ENCODE measurements at places on chromosomes 4 and X. TPM values are rescaled to one million over a fixed set of nuclear protein-coding genes. Genes with fewer than 3 reads are reported as not detected.

GCNA gene
- 2.8 TPM for total RNA-seq

RNF175 gene
- total RNA-seq: not detected

EXOSC9 gene
- 14.8 TPM for total RNA-seq

MID1 gene
- 11.9 TPM for total RNA-seq

DNA sequence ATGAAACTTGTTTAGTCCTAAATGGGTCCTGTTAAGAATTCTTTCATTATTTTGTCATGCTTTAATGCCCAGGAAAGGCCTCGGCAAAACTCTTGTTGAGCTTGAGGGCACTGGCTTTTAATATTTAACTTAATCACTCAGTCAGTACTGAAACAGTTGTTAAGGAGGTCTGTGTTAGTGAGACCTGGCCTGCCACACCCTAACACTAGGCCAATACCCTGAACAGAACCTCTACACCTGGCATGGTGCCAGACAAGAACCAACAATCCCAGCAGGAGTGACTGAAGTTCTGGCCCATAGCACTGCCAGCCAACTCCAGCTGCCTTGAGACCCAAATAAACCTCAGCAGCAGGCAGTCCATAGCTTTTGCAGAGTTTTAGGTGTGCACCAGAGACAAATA lies 85.7 kb upstream of the ITM2A start:
- no peaks in the 10 kb centered on the region for H3K36me3 ChIP-seq
- peak; percentile 20 for DNase-seq
- H3K4me1 ChIP-seq: no peaks in the 10 kb centered on the region
- H3K27me3 ChIP-seq: no peaks in the 10 kb centered on the region
- no peak overlapping the region for H3K4me3 ChIP-seq

DNA sequence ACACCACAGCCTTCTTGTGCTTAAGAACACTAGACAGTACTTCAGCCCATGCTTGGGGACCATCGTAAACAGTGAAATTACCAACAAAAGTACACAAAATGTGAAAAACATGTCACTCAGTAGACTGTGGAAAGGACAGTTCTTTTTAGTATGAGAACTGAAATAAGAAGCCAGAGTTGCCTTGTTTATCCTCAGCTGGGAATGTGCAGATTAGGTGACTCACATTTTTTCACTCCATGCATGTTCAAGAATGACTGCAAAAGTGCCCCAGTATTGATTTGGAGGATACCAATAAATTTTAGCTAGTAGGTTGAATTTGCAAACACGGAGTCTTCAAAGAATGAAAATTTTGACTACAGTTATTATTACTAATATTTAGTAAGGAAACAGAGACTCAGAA lies 23.1 kb upstream of the BMP3 start:
- no peaks in the 10 kb centered on the region for H3K36me3 ChIP-seq
- no peak overlapping the region for H3K27ac ChIP-seq
- no peak overlapping the region for H3K4me3 ChIP-seq
- no peak for DNase-seq
- no peaks in the 10 kb centered on the region for H3K27me3 ChIP-seq
- H3K4me1 ChIP-seq: no peaks in the 10 kb centered on the region

TEX13C gene
- not detected for total RNA-seq

DNA sequence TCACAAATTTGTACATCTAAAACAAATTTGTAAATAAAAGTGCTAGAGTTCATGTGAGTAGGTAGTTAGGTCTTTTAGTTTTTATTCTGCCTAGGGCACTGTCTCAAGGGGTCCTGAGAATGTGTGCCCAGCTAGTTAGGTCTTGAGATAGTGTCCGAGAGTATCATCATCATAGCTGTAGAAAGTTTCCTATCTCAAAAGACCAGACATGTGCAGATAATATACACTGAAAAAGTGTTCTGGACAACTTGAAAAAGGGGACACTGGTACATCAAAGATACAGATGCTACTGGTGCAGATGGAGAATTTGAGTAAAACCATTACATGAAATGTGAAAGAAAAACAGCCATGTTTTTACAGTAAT lies 1.8 kb upstream of the ZCCHC4 start:
- no peak overlapping the region for H3K4me3 ChIP-seq
- no peak overlapping the region for H3K27ac ChIP-seq
- DNase-seq: no peak
- no peaks in the 10 kb centered on the region for H3K27me3 ChIP-seq

GRCh38 chrX:130121505-130121800 lies 11.2 kb upstream of the ELF4 start:
- DNase-seq: no peak
- peaks cover 5% of the 10 kb centered on the region for H3K4me1 ChIP-seq
- no peaks in the 10 kb centered on the region for H3K27me3 ChIP-seq
- H3K4me3 ChIP-seq: peak overlapping the region; percentile 10
- H3K36me3 ChIP-seq: no peaks in the 10 kb centered on the region

- no peaks in the 10 kb centered on the region for H3K4me1 ChIP-seq
- H3K27me3 ChIP-seq: no peaks in the 10 kb centered on the region
- no peak overlapping the region for H3K4me3 ChIP-seq
- H3K36me3 ChIP-seq: no peaks in the 10 kb centered on the region
- no peak overlapping the region for H3K27ac ChIP-seq
- no peak for DNase-seq
Measured at GRCh38 chr4:3406431-3406830, 35.3 kb upstream of the HGFAC start.

DNA sequence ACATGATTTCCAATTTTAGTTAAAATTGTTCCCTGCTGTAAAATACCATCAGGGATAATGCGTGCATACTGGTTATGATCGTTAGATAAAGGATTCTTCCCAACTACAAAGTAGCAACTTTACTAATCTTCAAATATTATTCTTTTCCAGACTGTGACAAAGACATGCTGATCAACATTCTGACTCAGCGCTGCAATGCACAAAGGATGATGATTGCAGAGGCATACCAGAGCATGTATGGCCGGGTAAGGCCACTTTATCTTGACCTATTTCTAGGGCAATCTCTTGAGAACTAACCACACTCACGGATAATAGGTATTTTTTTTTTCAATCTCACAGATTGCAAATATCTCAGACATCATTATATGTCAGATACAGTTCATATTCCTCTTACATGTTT lies 47.0 kb downstream of the ANXA10 start:
- H3K27ac ChIP-seq: no peak overlapping the region
- no peaks in the 10 kb centered on the region for H3K36me3 ChIP-seq
- no peak for DNase-seq

DNA sequence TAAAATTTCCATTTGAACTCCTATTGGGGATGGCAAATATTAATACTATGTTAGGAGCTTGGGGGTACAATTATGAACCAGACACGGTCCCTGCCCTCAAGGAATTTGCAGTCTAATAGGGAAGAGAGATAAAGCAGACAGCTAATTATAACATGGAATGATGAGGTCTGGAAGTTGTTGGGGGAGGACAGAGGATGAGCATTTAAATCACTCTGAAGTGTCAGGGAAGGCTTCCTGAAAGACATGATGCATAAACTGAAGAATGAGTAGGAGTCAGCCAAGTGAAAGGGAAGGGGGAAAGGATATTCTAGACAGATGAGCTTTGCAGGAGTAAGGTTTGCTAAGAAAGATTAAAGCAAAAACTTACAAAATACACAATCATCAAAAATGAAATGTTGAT lies 15.9 kb downstream of the PLAC1 start:
- no peaks in the 10 kb centered on the region for H3K27me3 ChIP-seq
- no peak overlapping the region for H3K27ac ChIP-seq
- H3K4me1 ChIP-seq: no peaks in the 10 kb centered on the region
- no peak overlapping the region for H3K4me3 ChIP-seq
- H3K36me3 ChIP-seq: no peaks in the 10 kb centered on the region
- DNase-seq: no peak

DNA sequence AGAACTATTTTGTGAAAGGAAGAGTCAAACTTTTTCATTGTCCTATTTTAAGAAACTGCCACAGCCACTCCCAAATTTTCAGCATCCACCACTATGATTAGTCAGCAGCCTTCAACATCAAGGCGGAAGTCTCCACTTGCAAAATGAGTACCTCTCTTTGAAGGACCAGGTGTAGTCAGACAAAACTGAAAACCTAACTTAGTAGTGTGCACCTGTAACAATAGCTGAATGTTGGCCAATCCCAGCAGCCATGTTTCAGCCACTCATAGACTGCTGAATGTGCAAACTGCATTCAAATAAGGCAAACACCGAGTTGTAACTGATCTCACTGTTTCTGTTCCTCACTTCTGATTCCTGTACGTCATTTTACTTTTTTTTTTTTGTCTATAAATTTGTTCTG lies 341.1 kb downstream of the IL15 start:
- DNase-seq: no peak
- H3K4me1 ChIP-seq: no peaks in the 10 kb centered on the region
- H3K27ac ChIP-seq: no peak overlapping the region
- H3K36me3 ChIP-seq: no peaks in the 10 kb centered on the region

- peaks cover 4% of the 10 kb centered on the region for H3K4me1 ChIP-seq
- DNase-seq: no peak
- H3K27ac ChIP-seq: no peak overlapping the region
- no peak overlapping the region for H3K4me3 ChIP-seq
- H3K36me3 ChIP-seq: peaks cover 15% of the 10 kb centered on the region
- H3K27me3 ChIP-seq: no peaks in the 10 kb centered on the region
Measured at GRCh38 chr4:38132107-38132673, 172.0 kb downstream of the PTTG2 start.

DNA sequence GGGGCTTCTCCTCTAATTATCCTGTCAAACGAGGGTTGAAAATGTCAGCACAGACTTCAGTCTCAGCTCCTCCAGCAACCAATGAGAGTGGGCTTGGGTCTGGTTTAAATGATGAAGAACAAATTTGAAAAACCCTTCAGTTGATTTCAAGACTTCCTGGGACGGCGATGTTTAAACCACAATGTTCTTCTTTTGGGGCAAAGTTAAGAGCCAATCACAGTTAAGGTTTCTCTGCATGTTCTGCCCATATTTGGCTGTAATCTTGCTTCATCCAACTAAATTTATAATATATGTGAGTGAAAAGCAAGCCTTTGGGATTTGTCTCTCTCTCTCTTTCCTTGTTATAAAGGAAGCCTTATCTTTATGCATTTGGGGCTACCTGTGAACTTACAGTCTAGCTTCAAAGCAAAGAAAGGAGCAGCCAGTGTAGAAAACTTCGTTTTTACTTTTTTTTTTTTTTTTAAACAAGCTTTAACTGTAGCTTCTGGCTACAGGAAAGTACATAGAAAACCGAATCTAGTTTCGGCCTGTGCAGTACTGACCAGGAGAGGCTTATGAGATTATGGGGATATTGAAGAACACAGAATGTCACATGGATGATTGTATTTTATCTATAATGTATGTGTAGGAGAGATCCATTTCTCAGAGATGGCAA lies 46.8 kb upstream of the FAM9C start:
- H3K4me1 ChIP-seq: no peaks in the 10 kb centered on the region
- no peak overlapping the region for H3K4me3 ChIP-seq
- H3K27ac ChIP-seq: no peak overlapping the region
- no peak for DNase-seq

DNA sequence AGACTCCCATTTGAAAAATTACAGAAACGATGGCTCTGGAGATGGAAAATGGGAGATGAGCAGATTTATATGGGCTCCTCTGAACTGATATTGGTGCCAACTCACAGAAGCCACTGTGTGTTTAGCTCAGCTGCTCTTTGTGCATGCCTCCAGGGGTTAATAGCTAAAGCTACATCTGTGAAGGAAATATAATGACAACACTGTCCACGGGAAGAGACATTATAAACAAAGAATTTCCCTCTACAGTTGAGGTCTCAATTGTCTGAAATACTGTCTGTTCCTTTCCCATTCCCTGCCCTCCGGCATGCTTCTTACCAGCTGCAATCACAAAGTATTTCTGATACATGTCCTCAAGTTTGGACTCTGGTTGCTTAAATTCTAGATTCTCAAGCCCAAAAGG lies 40.4 kb downstream of the PPA2 start:
- no peak overlapping the region for H3K27ac ChIP-seq
- DNase-seq: no peak
- H3K36me3 ChIP-seq: peaks cover 9% of the 10 kb centered on the region
- H3K4me1 ChIP-seq: no peaks in the 10 kb centered on the region
- H3K27me3 ChIP-seq: no peaks in the 10 kb centered on the region

RAB39B gene
- 3.5 TPM for total RNA-seq

DNA sequence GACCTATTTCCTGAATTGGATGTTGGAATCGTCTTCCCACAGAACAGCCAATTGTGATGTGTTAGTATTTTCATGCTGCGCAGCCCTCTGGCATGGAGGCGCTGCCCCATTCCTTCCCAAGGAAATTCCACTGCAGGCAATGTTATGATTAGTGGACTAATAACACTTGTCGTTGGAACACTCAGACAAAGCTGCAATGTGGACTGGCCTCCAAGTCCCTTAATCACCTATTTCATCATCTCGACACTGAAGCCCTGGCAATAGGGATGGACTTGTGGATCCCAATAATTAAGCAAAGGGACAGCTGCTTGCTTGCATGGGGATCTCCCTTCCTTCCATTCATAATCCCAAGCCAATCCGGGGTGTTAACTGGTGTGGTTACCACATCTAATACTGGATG lies 78.8 kb upstream of the PLAC1 start:
- DNase-seq: no peak
- no peak overlapping the region for H3K4me3 ChIP-seq
- H3K27me3 ChIP-seq: no peaks in the 10 kb centered on the region
- no peaks in the 10 kb centered on the region for H3K36me3 ChIP-seq

- no peak overlapping the region for H3K27ac ChIP-seq
- no peaks in the 10 kb centered on the region for H3K36me3 ChIP-seq
- H3K27me3 ChIP-seq: no peaks in the 10 kb centered on the region
- no peak overlapping the region for H3K4me3 ChIP-seq
Measured at GRCh38 chr4:102143433-102143832, 201.8 kb downstream of the SLC39A8 start.

NLGN4X gene
- 0.79 TPM for total RNA-seq

DNA sequence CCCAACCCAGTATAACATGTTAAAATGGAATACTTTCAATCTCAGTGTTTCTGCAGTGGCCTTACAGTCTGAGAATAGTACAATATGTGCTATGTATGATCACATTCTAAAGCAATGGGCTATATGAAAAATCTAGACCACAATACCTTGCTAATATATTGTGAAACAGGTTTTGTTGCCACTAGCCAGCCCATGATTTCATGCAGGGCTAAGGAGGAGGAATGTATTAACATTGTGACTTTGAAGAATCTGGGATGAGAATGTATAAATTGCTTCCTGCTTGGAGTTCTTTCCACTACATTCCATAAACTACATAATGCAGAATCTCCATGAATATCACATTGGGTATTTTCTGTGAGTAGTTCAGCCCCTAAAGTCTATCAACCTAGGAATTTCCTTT lies 935.4 kb upstream of the GRIA3 start:
- no peak for DNase-seq
- H3K4me1 ChIP-seq: no peaks in the 10 kb centered on the region
- H3K27ac ChIP-seq: no peak overlapping the region

- DNase-seq: peak; percentile 79
- H3K4me3 ChIP-seq: no peak overlapping the region
- H3K27me3 ChIP-seq: no peaks in the 10 kb centered on the region
- no peaks in the 10 kb centered on the region for H3K4me1 ChIP-seq
- H3K36me3 ChIP-seq: no peaks in the 10 kb centered on the region
- no peak overlapping the region for H3K27ac ChIP-seq
Measured at GRCh38 chrX:151970661-151971060, 3.8 kb downstream of the GABRE start.

DNA sequence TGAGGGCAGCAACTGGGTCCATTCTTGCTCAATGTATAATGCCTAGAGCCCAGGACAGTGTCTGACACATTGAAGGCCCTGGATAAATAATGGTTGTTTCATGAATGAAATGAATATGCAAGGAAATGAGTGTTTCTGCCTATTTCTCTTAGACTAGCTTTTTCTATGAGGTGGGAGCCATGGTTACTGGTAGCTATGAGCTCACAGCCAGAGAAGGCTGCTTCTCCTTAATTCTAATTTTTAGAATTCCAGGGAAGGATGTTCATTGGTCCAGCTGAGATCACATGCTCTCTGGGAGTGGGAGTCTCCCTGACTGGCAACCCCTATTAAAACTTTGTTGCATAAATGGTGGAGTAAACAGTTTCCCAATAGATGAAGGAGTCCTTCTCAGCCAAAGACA lies 9.7 kb upstream of the DCUN1D4 start:
- H3K36me3 ChIP-seq: no peaks in the 10 kb centered on the region
- H3K4me3 ChIP-seq: no peak overlapping the region
- H3K4me1 ChIP-seq: no peaks in the 10 kb centered on the region
- H3K27me3 ChIP-seq: no peaks in the 10 kb centered on the region
